ENCODE measurements at places on chromosomes 7 and 10. TPM values are rescaled to one million over a fixed set of nuclear protein-coding genes. Genes with fewer than 3 reads are reported as not detected.

DNA sequence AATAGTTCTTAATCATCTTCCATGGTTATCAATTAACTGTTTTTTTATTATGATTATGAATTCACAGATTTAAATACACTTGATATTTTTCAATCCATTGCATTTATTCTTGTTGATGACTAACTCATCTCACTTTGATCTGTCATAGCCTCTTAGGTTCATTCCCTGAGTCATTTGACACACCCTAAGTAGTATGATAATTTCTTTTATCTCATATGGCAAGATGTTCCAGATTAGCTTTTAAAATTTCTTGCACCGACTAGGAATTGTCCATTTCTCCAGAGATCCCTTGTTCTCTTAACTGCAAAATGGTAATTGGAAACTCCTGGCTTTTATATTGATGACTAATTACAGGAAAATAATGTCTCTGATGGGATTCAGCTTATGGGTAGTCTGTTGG lies 87.6 kb upstream of the CCDC6 start:
- DNase-seq, result no peak

DNA sequence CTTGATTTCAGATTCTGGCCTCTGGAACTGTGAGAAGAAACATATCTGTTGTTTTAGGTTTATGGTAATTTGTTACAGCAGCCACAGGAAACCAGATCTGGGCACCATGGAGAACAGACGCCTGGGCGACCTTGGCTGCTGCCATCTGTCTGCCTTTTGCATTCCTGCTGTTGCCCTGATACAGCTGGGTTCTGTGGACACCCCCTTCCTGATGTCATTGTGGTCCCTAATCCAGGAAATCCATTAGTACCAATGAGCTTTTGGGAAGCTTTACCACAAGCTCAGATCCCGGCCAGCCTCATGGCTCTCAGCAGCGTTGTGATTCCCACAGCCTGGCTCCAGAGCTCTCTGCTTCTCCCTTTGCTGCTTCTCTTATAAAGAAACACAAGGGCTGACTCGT lies 174.2 kb upstream of the NPS start:
- no peak for DNase-seq

DNA sequence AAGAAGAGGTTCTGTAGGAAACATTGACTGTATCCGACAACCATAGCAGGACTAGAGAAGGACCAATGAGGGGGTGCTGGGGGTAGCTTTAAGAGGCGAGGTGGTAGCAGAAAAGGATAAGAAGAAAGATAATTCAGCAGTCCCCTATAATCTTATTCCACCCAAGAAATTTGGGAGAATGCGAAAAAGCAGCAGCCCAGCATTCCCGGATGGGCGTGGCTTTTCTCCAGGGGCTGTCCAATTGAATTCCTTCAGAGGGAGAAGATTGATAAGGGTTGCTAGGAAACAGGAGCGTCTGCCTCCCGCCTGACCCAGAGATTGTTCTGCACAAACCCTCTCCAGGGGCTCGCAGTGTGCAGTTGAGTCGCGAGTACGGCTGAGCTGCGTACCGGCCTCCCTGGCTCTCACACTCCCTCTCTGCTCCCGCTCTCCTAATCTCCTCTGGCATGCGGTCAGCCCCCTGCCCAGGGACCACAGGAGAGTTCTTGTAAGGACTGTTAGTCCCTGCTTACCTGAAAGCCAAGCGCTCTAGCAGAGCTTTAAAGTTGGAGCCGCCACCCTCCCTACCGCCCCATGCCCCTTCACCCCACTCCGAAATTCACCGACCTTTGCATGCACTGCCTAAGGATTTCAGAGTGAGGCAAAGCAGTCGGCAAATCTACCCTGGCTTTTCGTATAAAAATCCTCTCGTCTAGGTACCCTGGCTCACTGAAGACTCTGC lies at the start of gene GRM3:
TSS of gene GRM3 (plus strand) at position 349 of the 721 bp plus-strand sequence. CDS start 121,237 bp downstream, outside the sequence.
- DNase-seq, result peak; percentile 20

GRCh38 chr10:130361351-130362105 lies 225.3 kb downstream of the GLRX3 start:
- no peak for DNase-seq

GRCh38 chr7:158750702-158751101 lies 46.1 kb upstream of the NCAPG2 start:
- no peak for DNase-seq

- no peak for DNase-seq
Measured at GRCh38 chr10:116833986-116834985, 15.0 kb upstream of the ENO4 start.

- no peak for DNase-seq
Measured at GRCh38 chr10:131947631-131948347, 33.9 kb downstream of the BNIP3 start.

DNA sequence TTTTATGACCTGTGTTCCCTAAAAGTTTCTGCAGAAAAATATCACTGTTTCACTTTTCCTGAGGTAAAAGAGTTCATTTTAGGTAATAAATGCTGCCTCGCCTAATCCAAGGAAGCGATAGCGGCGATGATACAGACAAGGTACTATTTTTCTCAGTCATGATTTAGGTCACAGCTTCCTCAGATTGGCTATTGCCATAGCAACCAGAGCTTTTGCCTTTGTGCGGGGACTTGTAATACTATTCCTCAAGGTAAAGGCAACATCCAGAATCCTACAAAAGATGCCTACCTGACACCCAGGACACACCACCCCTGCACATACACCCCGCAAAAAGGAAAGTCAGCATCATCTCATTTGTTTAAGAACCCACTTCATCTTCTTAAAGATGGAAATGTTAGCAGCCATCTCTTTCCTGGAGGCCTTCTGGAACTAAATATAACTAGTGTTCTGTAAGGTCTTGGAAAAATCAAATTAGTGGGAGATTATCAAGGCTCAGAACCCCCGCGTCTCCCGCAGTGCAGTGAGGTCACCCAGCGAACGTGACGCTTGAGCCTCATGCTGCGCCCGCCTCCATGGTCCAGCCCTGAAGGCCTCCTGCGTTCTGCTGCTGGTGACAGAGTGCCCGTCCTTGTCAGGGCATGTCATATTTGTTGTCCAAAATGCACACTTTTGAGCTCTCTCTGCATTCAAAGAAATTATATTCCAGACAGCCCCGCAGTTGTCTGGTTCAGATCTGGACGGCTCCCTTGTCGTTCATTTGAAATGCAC lies 402.0 kb upstream of the RNF32 start:
- DNase-seq, result no peak

- peak; percentile 57 for DNase-seq
Measured at GRCh38 chr7:2632733-2633537, 1.1 kb downstream of the TTYH3 start.

- DNase-seq, result no peak
Measured at GRCh38 chr10:125609859-125610258, 73.1 kb downstream of the TEX36 start.

GRCh38 chr7:133513608-133514007 lies 260.7 kb downstream of the EXOC4 start:
- DNase-seq, result no peak

DNA sequence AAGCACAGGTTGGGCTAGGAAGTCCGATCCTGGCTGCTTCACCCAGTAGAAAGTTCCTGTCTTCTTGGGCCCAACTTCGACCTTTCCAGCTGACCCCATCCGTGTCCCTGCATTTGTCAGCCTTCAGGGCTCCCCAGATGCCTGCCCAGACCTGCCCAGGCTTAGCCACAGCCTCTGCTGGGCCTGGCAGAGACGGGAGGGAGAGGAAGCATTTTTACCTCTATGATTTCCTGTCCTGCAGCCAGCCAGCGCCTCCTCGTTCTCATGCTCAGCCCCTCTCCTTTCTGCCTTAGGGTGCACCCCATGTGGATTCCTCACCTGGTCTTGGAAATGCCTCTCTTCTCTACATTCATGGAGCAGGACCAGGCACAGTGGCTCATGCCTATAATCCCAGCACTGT lies 3.7 kb downstream of the METTL27 start:
- DNase-seq, result no peak

- no peak for DNase-seq
Measured at GRCh38 chr10:121862042-121862441, 65.8 kb downstream of the ATE1 start.

GRCh38 chr10:15783941-15784636 lies 64.4 kb upstream of the ITGA8 start:
- DNase-seq, result no peak

DNA sequence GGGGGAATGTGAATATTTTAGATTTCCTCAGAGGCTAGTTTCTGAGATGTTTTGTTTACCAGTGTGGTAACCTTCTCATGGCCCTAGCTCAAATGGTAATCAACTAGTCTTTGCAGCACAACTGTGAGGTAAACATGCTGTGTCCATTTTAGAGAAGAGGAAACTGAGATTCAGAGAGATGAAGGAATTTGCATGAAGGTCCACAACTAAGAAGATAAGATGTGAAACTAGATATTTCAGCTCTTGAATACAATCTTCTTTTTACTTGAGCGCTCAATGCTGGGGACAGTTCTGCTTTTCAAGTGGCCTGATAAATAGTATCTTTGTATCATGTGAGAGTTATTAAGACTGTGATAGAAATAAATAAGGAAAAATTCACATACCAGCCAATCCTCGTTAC lies 245.4 kb downstream of the AUTS2 start:
- no peak for DNase-seq

- DNase-seq, result no peak
Measured at GRCh38 chr7:127612263-127612662, 5.7 kb downstream of the PAX4 start.

- DNase-seq, result no peak
Measured at GRCh38 chr10:113441220-113441619, 111.6 kb upstream of the HABP2 start.

GRCh38 chr10:125559210-125559609 lies 123.8 kb downstream of the TEX36 start:
- DNase-seq, result no peak

DNA sequence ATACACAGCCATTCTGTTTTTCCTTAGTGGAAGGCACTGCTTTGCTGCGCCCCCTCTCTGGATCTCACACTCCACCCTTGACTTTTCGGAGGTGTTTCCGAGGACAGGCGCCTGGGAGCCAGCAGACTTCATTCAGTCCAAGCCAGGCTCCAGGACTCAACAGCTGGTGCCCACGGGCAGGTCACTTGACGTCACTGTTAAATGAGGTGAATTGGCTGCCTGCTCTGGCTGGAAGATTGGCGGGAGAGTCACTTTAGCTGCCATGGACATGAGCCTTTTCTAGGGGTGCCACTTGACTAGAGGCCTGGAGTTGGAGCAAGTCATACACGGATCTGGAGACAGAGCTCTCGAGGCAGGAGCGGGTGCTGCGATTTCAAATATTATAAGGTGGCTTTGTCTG lies 3.2 kb downstream of the HTRA1 start:
- no peak for DNase-seq

- no peak for DNase-seq
Measured at GRCh38 chr7:129669901-129670300, 58.4 kb downstream of the NRF1 start.

DNA sequence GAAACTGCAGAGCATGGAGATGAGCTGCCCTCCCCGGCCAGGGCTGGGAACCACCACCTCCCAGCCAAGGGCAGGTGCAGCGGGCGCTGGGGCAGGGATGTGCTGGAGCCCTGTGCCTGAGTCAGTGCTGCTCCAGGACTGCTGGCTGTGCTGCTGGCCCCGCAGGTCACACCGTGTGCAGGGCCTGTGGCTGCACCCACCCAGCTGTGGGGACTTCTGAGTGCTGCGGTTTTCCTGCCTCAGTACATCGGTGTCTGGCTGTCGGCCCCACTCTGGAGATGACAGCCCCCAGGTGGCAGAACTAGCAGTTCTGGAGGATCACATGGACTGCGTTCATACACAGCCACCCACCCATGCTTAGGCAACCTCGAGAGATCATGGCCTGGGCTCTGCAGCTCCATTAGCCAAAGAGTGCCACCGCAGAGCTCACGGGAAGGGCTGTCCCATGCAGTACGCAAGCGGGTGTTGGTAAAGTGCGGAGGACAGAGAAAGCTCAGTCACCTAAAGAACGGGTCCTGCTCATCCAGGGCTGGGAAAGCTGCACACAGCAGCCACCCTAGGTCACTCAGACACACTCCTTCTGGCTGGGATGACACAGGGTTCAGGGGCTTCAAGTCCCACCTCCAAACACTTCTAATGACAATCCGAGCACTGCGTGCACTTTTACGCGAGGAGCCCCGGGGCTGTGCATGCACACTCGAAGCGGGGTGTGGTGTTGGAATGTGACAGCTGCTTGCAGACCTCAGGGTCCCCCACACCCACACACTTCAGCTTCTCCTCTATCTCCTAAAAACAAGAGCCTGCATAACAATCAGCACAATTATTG lies 198.1 kb upstream of the PPP2R2D start:
- DNase-seq, result no peak

DNA sequence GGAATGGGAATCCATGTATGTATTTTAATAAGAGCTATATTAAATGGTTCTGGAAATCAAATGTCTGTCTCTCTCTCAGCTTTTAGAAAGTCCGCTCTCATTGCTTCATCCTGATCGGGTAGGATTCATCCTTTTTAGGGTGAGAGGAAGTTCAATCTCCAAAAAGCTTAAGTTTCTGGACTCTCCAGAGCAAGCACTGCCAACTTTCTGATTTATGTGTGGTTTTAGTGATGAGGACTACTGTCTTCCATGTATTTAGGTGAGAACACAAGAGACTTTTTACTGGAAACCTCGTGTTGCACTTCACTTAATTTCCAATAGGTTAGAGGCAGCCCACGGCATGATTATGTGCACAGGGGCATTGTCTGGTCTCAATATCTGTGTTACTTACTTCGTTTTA lies 267.9 kb downstream of the SUGCT start:
- DNase-seq, result no peak

Gene ASB13
- total RNA-seq, result 7.6 TPM

Gene AKR1C8
- not detected for total RNA-seq

Gene GPRIN2
- total RNA-seq, result 15.8 TPM

Gene NUTM2A
- 1.0 TPM for total RNA-seq

Gene GPR158
- 0.52 TPM for total RNA-seq

Gene CPN1
- total RNA-seq, result not detected

Gene GIMAP8
- 5.4 TPM for total RNA-seq
